Left renal cortex interstitium (tissue), 4 donors: ENCODE measurements at places on chromosomes 3 and 15.

GRCh38 chr3:180611006-180611405, 9.0 kb downstream of the TTC14 start:
- no peak for DNase-seq

- DNase-seq, result no peak
Measured at GRCh38 chr15:20351448-20351971, 190.1 kb downstream of the GOLGA6L6 start.

DNA sequence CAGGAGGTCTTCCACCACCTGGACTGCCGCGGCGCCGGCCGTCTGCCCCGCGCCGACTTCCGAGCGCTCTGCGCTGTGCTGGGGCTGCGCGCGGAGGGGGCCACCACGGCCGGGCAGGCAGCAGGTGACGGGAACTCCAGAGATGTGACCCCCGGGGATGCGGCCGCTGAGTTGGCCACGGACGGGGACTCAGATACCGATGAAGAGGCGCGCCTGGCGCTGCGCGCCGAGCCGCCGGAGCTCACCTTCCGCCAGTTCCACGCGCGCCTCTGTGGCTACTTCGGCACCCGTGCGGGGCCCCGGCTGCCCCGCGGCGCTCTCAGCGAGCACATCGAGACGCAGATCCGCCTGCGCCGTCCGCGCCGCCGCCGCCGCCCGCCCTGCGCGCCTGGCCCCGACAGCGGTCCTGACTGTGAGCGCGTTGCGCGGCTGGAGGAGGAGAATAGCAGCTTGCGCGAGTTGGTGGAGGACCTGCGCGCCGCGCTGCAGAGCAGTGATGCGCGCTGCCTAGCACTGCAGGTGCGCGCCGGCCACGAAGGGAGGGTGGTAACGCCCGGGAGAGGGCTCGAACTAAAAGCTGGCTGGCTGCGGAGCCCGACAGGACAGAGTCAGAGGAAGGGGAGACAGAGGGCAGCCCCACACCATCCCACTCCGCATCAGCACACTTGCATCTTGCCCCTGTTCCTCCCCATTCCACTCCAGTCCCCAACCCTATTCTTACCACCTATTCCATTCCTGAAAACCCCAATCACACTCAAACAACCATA, 885 bp downstream of the EFCC1 start:
- no peak for DNase-seq

DNA sequence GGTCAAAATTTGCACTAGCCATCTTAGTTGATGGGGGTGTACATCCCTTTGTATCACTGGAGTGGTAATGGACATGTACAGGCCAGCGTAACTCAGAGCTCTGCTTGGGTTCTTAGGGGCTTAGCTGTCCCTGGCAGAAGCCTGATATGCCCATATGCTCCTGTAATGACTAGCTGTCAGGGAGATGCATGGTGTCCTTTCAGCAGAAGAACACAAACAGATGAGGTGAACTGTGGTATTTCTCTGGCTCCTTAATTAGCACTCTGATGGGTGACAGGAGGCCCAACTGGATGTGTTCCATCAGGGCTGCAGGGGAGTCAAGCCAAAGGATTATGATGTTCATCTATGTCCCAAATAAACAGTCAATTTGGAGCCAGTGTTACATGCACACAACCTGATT, 774.5 kb downstream of the AGBL1 start:
- no peak for DNase-seq

DNA sequence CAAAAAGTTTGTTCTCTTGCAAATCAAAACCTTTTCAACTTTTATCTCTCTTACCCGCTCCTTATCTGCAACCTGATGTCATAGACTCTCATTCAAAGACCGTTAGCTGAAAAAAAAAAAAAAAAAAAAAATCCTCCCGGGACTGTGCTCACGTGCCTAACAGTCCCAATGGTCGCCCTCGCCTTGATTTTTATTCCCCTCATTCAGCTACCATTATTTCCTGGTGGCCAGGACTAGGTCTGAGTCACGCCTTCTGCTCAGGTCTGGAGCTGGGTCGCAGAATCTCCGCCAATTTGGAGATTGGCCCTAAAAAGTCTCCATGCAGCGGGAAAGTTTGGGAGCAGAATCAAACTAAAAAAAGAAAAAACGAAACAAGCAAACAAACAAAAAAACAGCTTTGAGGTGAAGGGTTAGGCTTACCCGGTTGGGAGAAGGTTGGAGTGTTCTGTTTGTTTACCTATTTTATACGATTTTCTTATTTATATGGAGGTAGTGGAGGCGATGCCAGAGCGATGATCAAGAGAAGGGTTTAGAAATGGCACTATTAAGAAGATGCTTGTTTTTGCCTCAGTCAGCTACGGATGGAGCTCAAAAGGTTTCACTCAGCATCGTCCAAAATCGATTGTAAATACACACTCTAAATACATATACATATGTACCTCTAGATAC, 51.1 kb downstream of the ZIC4 start:
- DNase-seq, result no peak

DNA sequence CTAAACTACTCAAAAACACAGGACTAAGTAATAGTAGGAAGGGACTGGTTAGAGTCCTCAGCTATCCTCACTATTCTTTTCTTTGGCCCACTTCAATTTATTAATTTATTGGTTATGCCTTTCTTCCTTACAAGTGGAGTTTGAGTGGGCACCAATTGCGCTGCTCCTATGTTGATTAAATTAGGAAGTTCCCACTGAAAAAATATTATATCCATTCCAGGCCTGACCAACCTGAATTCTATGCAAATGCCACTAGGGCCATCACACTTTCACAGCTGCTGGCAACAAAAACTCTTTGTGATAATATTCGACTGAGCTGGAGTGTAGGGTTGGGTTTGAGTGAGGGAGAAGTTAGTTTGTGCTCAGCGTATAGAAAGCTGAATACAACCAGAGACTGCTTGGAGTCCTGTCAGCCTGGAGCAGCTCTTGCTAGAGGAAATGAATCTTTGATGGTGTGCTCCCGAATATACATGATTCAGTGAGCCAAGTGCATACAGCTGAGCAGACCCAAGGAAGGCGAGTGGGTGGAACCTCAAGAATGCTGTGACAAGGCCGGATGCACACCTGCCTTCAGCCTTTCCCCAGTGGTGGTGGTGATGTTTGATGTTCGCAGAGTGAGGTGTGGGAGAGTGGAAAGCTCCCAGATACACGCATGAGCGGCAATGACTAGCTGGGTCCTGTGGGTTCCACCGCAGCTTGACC, 1.5 kb downstream of the ARHGEF3 start:
- no peak for DNase-seq

DNA sequence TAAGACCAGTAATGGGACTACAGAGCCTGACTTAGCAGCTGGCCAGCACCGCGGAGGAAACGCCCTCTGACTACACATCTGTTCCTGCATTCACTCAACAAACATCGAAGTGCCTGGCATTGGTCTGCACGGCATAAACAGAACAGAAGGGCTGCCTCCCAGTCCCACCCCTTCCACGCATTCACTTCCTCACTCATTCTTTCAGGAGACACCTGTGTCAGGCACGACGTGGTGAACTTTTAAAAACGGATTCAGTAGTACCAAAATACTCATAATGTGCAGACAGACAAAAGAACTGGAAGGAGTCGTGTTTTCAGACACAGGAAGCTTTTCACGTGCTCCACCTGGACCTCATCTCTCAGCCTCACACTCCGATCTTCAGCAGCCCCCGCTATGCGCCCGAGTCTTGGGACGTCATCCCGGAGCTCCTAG, 123.3 kb downstream of the XXYLT1 start:
- DNase-seq, result no peak

GRCh38 chr3:108899530-108899929, 54.1 kb downstream of the GUCA1C start:
- DNase-seq, result no peak

DNA sequence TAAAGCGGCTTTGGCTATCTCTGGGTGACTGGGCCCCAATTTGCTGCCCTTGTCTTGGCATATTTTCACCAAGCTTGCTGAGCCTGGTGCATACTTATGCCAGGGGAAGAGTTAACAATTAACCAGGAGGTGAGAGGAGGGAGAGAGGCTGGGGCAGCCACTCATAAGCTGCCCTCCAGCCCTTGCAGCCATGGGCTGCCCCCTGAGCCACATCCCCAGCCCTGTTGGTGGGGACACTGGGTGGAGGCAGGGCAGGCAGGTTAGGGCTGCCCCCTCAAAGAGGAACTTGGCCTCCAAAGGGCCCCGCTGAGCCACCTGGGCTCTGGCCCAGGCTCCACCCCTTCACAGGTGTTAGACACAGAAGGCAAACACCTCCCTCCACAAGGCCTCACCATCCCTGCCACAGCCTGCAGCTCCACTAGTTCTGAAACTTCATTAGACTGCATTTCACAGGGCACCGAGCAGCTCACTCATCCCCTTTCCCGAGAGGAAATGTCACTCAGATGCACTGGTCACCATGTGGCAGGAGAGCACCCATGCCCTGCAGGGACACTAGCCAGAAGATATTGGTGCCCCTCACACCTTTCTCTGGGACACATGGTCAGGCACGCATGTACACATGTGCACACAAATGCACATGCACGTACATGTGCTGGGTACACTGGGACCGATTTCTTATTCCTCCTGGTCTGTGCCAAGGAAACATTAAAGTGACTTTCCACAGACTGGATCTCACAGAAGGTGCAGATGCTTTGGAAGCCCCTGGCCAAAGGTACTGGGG, 20.2 kb downstream of the AMOTL2 start:
- no peak for DNase-seq

DNA sequence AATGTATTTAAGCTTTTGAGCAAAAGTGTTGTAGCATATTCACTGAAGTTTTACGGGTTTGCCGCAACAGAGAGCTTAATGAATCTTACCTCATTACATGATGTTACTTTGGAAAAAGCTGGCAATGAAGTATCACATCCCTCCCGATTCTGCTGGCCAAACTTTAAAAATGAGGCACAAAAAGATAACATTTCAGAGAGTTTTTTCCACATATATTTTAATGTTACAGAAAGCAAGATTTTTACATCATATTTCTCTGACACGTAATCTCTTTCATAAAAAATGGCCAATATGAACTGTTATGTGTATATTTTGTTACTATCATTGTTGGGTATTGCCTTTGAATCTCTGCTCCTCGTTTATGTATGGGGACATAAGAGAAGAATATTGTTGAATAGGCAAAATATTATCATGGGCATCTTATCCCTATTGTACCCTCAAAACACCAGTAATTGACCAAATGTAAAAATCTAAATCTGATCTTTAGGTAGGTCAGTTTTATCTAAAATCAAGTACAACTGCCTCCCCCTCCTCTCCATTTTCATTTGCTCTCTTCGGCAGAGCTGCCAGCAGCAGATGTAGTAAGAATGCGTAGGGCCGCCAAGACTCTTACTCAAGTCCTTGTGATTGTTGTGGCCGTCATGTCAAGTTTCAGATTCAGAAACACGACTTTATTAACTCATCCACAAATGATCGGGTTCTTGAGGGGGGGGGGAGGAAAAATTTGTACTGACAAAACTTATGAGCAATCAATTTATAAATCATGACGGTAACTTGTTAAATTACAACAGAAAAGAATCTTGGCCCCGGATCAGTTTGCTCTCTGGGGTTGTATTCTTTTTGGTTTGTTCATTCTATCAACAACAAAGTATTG, 106.7 kb upstream of the THRB start:
- DNase-seq, result no peak

DNA sequence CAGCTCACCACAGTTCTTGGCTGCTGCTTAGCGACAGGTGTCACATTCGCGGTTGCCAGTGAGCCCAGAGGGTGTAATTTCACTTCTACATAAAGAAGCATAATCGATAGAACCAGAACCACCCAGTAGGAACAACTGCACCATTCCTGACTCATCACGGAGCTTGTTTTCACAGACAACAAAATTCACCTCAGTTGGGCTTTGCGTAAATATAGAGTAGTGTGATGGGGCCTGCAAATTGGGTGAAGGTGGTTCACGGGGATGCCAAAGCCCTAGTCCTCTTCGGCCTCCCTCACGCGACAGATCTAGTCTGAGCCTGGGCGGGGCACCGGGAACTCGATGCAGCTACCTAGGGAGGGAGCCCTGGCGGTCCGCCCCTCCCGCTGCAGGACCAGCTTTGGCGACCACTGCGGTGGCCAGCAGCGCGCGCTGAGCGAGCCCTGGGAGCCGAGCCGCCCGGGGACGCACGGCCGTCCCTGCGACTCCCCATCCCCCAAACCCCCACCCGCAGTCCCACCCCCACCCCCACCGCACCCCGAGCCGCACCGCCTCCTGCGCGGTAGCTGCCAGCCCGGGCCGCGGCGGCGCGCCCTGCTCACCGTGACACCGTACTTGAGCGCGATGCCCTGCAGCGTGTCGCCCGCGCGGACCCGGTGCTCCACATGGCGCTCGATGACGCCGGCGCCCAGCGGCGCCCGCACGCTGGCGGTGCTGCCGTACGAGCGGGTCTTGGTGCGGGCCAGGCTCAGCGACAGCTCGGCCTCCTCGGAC, 519 bp downstream of the LYSMD2 start:
- DNase-seq, result no peak

GRCh38 chr3:125958511-125959316, 10.3 kb upstream of the ROPN1B start:
- no peak for DNase-seq
